Hematopoietic multipotent progenitor cell treated with erythropoietin and hydrocortisone succinate and interleukin-3 and kit ligand, for 6 days (in vitro differentiated cells): ENCODE measurements at places on chromosomes 2 and 18.

DNA sequence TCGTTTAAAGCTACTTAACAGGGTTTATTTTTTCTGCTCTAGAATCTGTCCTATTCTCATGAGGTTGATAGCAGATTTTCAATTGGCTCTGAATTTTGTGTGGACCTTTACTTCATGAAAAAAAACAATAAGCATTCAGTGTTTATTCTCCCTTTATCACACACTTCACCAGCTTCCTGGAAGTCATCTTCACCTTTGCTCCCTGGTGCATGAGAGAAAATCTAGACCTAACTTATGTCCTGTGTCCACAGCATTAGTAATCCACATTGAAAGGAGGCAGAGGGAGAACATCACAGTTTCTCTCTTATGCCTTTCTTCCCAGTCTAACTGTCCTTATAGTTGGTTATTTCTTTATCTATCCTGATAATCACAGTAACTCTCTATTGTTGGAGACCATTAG, 316.1 kb downstream of the PTH2R start:
- no peak for DNase-seq

DNA sequence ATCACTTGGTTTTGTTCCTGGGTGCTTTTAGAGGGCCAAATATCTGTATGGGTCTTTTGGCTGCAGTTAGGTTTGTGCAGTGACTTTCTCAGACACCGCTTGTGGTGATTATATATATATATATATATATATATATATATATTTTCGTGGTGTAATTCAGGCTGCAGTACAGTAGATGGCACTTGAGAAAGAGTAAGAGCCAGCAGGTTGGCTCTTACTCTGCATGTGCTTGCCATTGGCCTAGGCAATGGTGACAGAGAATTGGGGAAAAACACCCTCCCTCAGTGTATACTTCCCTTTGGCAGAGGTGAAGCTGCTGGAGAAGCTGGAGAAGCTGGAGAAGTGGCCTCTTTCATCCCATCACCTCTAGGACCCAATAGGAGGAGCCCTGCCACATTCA, 22.2 kb upstream of the MYL1 start:
- DNase-seq, result peak; percentile 1

DNA sequence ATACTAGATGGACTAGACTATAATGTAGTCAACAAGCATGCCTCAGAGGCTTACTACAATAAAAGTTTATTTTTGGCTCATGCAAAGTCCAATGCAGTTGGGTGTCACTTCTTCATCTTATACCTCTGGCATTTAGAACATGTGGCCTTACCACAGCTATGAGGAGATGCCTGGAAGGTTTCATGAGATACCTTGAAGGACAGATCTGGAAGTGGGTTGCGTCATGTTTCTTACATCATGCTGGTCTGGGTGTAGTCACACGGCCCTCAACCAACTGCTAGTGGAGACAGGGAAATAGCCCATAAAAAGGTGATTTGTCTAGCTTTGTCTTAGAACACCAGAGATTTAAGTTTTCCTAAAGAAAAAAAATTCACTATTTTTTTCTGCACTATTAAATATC, 91.7 kb upstream of the MMADHC start:
- no peak for DNase-seq

- DNase-seq, result no peak
Measured at GRCh38 chr2:240211598-240212424, 71.4 kb upstream of the OTOS start.

GRCh38 chr2:110860630-110861029, 128.3 kb downstream of the ACOXL start:
- no peak for DNase-seq

DNA sequence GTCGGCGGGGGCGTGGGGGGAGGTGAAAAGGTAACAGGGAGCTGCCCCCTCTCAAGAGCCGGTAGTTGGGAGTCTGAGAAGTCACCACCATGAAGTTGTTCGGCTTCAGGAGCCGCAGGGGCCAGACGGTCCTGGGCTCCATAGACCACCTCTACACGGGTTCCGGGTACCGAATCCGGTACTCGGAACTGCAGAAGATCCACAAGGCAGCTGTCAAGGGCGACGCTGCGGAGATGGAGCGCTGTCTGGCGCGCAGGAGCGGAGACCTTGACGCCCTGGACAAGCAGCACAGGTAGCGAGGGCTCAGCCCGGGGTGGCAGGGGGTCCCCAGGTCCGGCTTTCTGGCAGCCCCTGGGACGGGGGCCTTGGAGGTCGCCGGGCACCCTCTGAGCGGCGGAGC, 47.1 kb upstream of the ZNF519 start:
- no peak for DNase-seq

GRCh38 chr2:1117569-1117968, 166.9 kb downstream of the SNTG2 start:
- no peak for DNase-seq

GRCh38 chr18:950882-951495, 46.3 kb downstream of the ADCYAP1 start:
- DNase-seq, result no peak

DNA sequence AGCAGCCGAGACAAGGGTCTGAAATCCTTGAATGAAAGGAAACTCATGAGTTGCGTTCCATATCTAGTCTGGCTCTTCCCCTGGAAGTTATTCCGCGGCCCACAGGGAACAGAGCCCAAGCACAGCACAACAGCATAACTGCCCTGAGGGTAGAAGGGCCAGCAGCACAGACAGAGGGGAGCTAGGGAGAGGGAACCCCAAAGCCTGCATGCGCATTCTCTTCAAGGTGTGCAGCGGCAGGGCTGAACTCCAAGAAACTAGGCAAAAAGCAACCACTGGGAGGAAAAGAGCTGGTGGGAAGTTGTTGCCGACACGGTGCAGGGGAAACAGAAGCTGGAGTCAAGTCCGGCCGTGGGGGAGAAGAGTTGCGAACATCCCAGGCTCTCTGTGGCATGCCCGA, 11.8 kb downstream of the GPR148 start:
- no peak for DNase-seq

- no peak for DNase-seq
Measured at GRCh38 chr2:222884805-222885424, 24.1 kb downstream of the ACSL3 start.

GRCh38 chr18:532632-533031, 32.1 kb upstream of the COLEC12 start:
- no peak for DNase-seq

DNA sequence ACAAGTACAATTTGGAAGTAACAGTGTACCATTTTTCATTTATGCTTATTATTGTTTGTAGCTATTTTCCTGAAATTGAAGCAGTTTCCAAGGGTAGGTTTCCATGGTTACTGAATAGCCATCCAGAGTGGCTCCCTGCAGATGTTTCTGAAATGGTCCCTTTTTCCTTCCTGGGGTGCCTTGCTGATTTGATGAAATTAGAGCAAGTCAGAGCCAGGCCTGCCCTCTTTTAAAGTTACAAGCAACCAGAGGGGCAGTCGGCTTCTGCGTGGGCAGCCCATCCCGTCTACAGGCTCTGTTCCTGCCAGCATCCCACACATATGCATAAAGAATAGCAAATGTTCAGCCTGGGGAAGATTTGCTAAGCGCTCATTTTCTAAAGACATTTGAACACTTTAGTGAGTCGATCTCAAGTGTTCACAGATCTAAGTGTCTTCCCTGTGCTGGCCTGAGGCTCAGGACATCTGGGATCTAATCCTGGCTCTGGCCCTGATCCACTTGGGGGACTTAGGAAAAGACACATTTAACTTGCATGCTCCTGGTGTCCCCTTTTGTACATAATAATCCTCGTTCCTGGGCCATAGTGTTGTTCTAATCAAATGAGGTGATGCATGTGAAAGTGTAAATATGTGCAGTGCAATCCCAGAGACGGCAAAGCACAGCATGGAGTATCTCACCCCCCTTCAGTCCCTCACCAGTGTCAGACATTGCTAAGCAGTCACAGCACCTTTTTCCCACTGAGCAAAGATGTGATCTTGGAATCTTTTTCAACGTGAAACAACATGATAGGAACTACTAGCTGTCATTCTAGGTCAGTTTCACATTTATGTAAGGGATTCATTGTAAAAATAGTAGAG, 92.2 kb downstream of the STPG4 start:
- DNase-seq, result no peak

DNA sequence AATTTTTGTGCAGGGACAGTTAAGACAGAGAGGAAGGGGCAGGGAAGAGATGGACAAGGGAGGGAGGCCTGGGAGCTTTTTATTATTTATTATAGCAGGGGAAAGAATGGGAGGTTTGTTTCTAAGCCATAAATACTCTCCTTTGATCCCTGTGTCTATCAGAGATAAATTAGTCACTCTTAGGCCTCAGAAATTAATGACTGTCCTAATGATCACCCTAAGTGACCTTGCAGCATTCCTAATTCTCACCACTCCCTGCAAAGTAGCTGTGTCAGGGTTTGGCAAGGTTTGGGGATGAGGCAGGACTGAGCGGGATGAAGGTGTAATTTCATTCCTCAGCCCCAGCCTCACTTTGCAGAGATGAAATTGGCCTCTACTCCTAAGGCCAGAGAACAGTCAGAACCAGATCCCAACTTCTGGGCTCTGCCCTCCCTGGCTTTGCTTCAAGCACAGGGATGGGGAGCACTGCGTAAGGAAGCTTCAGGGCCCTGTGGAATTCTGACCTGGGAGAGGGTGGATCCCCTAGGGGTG, 95.0 kb downstream of the TMEM17 start:
- DNase-seq, result no peak

DNA sequence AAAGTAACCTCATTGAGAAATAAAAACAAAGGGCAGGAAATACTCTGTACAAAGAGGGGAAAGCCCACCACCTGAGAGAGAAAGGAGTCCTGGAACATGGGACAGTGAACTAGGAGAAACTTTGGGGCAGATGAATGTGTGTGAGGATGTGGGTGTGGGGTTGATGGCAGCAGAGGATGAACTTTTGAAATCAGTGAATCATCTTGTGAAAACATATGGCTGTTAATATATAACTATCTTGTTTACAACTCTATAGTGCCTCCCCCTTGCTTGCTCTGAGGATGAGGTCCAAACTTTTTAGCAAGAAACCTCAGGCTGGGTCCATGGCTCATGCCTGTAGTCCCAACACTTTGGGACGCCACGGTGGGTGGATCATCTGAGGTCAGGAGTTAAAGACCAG, 171.8 kb upstream of the LHCGR start:
- no peak for DNase-seq

- no peak for DNase-seq
Measured at GRCh38 chr2:100978582-100979191, 23.4 kb upstream of the RPL31 start.

GRCh38 chr2:58571181-58571852, 330.2 kb upstream of the FANCL start:
- peak; percentile 87 for DNase-seq

- DNase-seq, result no peak
Measured at GRCh38 chr2:88127888-88128653, at the start of gene FABP1. Gene FABP1 (minus strand): TSS chr2:88128062. CDS start chr2:88128017, 45 bp downstream.

- no peak for DNase-seq
Measured at GRCh38 chr2:188969236-188969635, 4.9 kb upstream of the COL3A1 start.

DNA sequence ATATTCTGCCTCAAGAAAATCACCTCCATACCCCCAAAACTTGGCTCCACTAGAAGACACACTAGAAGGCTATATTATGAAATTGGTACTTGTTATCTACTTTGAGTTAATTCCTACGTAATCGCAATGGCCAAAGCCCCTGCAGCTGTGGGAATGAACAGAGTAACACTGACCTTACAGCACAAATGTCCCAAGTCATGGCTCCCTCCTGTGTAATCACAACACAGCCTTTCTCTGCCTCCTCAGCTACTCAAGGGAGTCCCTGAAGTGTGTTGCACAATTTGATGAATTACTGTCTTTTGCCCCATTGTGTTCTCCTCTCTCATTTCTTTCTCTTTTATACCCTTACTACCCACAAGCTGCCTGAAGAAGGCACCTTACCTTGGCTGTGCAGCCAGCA, 375.2 kb downstream of the ARHGAP15 start:
- no peak for DNase-seq

DNA sequence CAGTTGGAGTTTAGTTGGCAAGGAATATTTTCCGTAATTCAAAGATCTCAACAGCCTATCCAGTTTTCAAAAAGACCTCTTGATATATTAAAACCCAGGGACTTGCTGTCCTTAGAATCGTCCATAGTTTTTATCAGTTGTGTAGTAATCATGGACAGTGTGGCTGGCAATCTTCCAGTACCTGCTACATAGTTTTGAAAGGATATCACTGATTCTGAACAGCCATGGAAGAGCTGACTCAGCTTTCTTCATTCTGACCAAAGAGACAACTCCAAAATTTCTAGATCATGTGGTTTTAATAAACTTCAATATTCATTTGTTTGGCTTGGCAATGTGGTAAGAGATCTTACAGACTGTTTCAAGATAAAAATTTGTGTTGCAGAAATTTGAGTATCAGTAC, 616.7 kb downstream of the TDRD15 start:
- DNase-seq, result no peak

DNA sequence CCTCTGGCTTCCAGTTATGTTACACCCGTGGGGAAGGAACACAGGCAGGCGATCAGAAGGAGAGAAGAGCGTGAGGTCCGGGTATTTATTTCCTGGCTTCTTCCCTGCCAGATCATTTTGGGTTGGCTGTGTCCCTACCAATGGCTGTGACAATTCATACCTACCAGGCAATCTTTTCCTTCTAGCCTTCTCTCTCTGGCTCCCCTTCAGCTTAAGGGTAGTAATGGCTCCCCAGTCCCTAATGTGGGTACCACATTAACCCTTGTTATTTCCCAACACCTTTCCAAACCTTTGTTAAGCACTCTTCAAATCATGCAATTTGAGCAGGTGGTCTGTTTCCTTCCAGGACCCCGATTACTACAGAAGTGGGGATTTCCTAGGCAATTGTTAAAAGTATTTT, 78.8 kb upstream of the LYPD6B start:
- no peak for DNase-seq

GRCh38 chr2:85702172-85702571, 8.0 kb downstream of the GNLY start:
- DNase-seq, result no peak

DNA sequence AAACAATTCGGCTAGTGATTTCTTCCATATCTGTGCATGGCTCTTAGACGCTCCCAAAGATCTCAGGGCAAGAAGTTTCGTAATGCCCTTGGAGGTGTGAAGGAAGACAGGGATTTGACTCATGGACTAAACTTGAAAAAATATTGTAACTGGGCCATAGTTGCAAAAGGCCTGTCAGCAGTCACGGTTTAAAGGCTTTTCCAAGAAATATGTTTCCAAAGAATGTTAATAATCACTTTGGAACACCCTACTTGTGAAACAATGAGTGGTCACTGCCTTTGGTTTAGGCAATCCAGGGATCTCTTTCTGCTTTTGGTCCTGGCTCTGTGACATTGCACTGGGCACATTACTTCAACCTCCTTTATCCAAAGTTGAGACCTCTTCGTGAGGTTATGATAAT, 102.5 kb upstream of the RASGRP3 start:
- DNase-seq, result no peak

- no peak for DNase-seq
Measured at GRCh38 chr2:68738906-68739594, 4.4 kb downstream of the ARHGAP25 start.

DNA sequence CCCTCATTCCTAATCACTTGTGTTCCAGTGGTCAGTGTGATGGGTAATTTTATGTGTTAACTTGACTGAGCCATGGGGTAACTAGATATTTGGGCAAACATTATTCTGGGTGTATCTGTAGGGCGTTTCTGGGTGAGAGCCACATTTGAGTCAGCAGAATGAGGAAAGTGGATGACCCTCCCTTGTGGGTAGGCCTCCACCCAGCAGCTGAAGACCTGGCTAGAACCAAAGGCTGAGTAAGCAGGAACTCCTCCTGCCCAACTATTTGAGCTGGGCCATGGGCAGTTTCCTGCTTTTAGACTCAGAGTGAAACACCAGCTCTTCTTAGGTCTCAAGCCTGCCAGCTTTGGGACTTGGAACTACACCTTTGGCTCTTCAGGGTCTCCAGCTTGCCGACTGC, 141.8 kb downstream of the ACKR3 start:
- peak; percentile 6 for DNase-seq

- DNase-seq, result no peak
Measured at GRCh38 chr2:132477962-132478361, 61.4 kb downstream of the GPR39 start.
